Uterus (tissue), 4 donors: ENCODE measurements at places on chromosomes 7 and 10.

DNA sequence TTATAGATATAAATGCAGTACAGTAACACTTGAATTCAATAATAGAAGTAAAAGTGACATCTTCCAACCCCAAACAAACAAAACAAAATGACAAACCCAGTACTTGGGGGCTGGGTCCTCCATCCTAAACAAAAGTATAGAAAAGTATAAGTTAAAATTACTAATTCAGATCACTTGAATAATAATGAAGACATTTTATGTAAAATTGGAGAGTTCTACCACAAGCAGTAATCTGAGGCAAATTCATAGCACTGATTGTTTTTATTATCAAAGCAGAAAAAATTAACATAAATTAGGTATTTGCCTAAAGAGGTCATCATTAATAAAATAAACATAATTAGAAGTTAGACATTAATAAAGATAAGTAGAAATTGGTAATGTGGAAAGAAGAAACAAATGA lies 81.5 kb downstream of the ITPRID1 start:
- no peak for DNase-seq

- peak; percentile 20 for DNase-seq
Measured at GRCh38 chr10:101879456-101880231, 36.0 kb upstream of the KCNIP2 start.

GRCh38 chr7:51430480-51431086 lies 114.0 kb upstream of the COBL start:
- no peak for DNase-seq

DNA sequence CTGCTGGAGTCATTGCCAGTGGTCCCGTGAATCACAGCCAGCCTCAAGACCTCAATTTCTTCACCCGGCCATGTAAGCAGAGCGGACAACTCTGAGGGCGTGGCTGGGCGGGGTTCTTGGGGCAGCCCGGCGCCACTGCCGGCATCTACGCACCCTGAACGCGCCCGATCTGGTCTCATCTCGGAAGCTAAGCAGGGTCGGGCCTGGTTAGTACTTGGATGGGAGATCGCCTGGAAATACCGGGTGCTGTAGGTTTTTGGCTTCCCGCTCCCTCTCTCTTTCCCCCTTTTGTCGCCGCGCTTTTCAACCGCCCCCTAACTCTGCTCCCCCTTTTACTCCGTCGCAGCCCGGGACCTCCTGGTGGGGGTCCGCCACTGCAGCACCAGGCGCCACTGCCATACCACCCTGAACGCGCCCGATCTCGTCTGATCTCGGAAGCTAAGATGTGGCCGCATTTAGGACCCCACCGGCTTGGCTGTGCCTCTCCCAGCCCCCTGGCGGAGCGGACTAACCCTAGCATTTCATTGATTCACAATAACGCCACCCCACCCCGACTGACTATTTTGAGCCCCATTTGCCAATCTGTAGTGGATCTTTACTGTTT lies 25.3 kb downstream of the GARIN1A start:
- no peak for DNase-seq

DNA sequence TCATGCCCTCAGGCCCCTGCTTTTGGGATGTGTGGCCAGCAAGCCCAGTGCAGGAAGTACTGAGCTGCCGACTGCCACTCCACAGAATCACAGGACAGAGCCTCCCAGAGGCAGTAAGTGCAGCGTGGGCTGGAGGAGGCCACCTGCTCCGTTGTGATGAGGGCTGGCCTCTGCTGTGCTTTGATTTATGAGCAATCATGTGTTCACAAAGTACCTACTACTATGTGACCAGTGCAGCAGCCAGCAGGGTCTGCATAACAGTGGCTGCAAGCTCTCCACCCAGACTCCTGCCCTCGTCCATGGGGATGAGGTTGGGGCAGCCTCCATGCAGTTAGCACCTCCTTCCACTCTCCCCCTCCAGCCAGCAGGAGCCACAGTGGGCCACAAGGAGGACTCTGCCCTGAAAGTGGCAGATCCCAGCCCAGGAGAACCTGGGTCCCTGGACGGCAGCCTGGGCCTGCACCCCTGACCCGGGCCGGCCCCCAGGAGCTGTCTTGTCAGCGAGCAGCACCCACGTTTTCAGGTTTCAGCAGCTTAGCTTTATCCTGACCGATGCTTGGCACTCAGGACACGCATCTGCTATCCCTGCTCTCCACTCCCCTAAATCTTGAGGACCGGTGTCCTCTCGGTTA lies 37.7 kb upstream of the INSIG1 start:
- no peak for DNase-seq

DNA sequence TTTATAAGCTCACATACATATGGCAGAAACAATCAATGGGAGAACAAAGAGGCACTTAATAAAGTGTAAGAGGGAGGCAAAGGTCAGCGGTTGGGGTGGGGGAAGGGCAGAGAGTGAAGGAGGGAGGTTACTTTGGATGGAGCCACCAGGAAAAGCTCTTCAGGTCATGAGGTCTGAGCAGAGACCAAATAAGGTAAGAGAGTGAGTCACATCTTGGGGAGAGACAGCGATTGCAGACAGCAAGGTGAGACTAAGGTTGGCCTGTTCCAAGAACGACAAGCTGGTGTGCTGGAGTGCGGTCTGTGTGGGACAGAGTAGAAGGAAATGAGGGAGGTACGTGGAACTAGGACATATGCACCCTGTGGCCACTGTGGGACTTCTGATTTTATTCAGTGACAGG lies 74.3 kb upstream of the TOMM7 start:
- DNase-seq, result no peak

DNA sequence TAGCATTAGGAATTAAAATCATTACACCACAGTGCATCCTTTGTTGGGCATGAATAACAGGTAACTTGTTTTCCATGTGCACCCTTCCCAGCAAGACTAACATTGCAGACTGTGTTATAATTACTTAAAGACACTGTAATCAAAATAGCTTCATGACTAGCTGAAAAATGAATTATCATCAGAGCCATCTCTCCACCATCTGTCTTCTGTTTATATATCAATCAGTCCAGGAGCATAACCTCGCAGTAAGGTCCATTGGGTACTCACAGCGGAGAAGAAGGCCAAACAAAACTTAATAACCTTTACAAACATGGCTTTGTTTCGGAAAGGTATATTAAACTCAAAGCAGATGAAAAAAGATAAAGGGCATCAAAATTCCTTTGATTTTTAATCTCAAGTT lies 90.6 kb downstream of the ODAD2 start:
- DNase-seq, result no peak

- DNase-seq, result no peak
Measured at GRCh38 chr7:141717450-141717849, 9.3 kb downstream of the WEE2 start.

- DNase-seq, result no peak
Measured at GRCh38 chr7:45679516-45679915, 105.3 kb downstream of the ADCY1 start.
